Anterior cingulate cortex (tissue), 58 donors: ENCODE measurements at places on chromosomes 5 and 9.

DNA sequence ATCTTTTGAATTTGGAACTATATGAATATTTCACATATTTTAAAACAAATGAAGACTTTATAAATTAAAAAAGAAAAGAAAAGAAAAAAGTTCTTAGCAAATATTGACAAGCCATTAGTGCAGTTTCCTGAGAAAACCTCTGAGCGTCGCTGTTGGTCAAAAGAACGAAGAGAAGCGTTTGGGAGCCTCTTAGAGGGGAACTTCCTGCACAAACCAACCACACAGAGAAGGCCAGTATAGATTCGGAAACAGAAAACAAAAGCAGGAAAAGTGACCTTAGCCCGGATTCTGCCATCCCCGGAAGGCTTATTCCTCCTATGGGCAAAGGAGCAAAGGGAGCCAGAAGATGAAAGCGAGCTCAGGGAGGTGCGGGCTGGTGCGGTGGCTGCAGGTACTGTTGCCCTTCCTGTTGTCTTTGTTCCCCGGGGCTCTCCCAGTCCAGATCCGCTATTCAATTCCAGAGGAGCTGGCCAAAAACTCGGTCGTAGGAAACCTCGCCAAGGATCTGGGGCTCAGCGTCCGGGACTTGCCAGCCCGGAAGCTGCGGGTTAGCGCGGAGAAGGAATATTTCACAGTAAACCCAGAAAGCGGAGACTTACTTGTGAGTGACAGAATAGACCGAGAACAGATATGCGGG, at the start of gene PCDHGB2:
Gene PCDHGB2, plus strand, starts transcription at position 205 of the 637 bp plus-strand sequence. Its CDS starts 142 bp downstream, at position 347.
- no peak for DNase-seq

GRCh38 chr5:88583471-88583870, 299.5 kb downstream of the MEF2C start:
- DNase-seq = no peak

GRCh38 chr9:71737455-71737854, 30.9 kb downstream of the CEMIP2 start:
- no peak for DNase-seq

DNA sequence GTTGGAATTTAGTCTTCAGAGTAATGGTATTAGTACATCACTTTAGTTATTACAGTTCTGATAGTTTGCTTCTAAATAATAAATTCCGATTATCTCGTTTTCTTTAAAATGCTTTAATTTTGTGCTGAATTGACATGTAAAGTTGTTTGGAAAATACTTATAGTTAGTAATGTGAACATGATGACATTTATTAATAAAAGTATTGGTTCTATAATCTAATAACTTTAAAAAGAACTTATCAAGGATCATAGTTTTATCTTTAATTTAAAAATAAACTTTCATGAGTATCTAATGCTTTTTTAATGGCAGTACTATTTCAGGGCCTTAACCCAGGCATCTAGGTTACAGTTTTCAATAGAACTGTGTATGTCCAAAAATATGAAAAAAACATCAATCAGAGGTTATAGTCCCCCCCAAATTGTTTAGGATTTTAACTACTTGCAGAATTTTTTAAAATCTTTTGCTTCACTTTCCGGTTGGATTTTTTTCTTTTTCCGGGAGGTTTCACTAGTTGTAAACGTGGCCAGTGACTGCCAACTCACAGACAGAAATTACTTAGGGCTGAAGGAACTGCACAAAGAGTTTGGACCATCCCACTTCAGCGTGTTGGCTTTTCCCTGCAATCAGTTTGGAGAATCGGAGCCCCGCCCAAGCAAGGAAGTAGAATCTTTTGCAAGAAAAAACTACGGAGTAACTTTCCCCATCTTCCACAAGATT, 680 bp downstream of the GPX8 start:
- no peak for DNase-seq

DNA sequence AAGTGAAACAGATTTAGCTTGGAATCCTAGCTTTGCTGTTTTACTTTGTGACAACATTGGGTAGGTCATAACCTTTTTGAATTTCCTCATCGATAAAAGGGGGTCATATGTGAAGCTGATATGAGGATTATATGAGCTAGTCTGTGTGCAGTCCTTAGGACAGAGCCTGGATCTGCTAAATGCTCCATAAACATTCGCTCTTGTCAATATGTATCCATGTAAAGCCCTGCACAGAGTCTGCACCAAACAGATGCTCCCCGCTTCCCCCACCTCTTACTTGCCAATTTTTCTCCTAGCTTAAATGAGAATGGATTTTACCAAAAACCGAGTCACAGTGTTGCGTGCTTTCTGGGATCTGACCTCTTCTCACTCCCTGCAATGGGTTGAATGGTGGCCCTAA, 5.4 kb downstream of the ANKRD55 start:
- no peak for DNase-seq

GRCh38 chr9:89398621-89399020, 80.3 kb downstream of the SECISBP2 start:
- DNase-seq = no peak

GRCh38 chr5:73822278-73822988, 196.4 kb downstream of the ARHGEF28 start:
- DNase-seq = no peak

- DNase-seq = no peak
Observed at GRCh38 chr5:124948754-124949275, 202.4 kb upstream of the ZNF608 start.

DNA sequence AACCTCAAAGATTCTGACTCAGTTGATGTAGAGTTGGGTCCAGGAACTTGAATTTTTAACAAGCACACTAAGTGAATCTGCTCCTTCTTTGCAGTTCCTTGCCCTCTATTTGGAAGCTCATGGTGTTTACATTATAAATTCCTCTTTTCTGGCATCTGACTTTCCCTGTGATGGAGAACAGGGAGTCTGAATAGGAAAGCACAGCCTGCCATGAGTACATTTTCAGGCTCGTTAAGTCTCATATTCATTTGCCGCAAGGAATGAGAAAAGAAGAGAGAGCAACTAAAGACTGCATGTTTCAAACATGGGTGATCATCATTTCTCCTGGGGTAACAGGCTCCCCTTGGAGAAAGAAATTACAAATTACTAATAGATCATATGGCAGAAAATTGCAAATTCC, 468.1 kb upstream of the DMAC1 start:
- no peak for DNase-seq

- no peak for DNase-seq
Observed at GRCh38 chr5:135625061-135625460, 46.3 kb upstream of the CXCL14 start.

GRCh38 chr5:143964919-143965318, 153.0 kb downstream of the HMHB1 start:
- no peak for DNase-seq

DNA sequence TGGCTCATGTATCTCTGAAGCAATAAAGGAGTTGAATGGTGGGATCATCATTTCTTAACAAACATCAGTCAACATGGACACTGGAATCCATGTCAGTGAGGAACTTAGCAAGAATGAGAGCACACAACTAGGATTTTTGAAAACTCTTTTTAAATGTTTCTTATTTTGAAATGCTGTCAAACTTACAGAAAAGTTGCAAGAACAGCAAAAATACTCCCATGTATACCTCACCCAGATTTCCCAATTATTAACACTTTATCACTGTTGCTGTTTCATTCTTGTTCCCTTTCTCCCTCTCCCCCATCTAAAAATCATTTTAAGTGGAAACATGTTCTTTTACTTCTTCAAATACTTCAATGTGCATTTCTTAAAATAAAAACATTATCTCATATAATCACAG, 65.5 kb downstream of the RORB start:
- DNase-seq = no peak

DNA sequence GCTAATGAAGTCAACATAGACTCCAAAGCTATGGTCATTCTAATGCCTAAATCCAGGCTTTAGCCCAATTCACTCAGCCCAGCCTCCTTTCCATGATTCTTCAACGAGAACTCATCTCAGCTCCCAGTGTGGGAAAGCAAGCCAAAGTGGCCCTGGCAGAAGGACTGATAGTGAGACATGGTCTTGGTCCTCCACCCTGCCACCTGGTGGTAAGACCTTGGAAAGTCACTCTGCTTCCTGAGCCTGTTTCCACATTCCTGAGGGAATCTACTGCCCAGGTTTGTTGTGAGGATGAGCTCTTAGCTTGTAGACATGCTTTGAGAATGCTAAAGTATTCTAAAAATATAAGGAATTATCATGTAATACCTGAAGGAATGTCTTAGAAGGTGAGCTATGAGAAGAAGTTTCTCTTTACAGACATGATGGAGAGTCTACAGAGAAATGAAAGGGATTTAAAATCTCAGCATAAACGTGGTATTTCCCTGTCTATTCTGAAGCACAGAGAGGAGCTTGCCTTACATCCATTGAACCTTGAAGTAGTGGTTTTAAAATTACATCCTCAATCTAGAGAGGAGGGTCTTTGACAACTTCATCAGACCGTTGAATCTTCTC, 173.5 kb downstream of the TRIM32 start:
- peak; percentile 44 for DNase-seq

DNA sequence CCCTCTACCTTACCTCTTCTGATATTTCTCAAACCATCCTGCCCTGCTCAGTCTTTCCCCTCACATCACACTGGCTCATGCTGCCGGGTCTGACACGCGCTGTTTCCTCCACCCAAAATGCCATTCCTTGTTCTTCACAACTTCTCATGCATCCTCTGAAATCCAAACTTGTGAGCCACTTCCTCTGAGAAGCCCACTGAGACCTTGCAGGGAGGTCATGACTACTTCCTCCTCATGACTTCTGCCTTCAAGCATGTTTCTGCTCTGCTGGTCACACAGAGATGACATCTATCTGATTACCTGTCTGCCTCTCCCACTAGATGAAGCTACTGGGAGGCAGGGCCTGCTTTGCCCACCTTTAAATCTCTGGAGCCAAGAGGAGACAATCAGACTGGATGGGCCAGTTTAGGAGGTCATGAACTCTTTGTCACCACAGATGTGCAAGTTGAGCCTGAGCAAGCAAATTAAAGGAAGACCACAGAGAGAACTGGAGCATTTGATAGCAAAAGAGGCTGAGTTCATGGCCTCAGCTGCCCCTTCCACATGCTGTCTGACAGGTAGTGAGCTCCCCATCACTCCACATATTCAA, 119.8 kb upstream of the TBC1D2 start:
- DNase-seq = no peak

DNA sequence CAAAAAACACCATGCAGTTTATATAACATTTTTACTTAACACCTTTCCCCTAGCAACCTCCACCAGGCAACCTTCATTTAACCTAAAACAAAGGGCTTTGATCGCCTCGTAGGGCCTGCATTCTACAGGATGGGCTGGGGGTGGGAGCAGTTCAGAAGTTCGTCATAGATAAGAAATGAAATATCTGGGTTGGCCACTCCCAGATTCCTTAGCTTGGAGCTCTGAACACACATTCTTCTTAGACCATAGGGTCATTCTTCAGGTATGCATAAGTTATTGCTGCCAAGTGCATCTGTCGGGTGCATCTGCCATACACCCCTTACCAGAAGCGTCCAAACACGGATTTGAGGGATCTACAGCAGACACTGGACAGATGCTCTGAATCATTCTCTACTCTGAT, 4.3 kb upstream of the SLC22A5 start:
- DNase-seq = no peak

DNA sequence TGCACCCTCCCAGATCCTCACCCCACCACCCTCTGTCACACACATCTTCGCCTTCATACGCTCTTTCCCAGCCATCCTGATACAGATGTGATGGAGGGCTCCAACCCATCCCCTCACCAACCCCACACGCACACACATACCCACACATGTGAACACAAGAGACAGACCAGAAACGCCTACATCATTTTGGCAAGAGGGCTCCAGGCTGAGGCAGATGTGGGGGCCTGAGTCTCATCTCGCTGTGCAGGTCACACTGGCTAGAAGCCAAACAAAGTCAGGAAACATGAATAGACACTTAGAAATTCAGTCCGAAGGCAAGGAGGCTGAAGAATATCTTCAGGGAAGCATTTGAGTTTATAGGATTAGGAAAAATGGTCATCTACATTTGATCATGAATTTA, 6.2 kb downstream of the PRDM12 start:
- no peak for DNase-seq
